ENCODE measurements at places on chromosomes 4 and X.

- DNase-seq, result no peak
Measured at GRCh38 chr4:20015636-20016224, 236.0 kb upstream of the SLIT2 start.

DNA sequence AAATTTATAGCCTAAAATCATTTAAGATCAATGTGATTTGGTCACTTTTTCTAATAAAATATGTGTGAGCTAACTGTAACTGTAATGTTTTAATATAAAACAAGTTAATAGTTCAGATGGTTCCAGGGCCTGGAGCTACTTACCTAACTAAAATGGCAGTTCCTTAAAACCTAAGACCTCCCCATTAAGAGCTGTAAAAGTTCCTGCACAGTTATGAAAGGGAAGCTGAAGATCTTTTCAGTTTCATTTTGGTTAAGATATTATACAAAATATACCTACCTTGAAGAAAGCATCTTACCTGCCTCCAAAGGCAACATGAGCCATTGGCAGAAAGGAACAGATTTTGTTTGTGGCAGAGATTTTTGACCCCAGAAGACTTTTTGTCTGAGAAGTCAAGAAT is 30.1 kb downstream of the HPF1 start:
- DNase-seq, result no peak

GRCh38 chr4:183337833-183338232 is 15.6 kb upstream of the CLDN24 start:
- no peak for DNase-seq

DNA sequence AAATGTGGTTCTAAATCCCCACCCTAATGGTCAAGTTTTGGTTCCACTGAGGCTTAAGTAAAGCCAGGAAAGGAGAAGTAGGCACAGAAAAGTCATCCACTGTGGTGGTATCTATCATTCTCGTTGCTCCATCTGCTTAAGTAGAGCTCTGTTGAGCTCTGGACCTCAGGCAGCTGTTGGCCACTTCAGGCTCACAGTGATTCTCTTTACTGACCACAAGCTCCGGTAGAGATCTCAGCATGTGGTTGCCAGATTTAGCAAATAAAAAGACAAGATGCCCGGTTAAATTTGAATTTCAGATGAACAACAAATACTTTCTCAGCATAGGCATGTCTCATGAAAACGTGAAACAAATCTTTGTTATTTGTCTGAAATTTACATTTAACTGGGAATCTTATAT is 132.3 kb upstream of the PTCHD1 start:
- DNase-seq, result no peak

GRCh38 chr4:84099599-84099998 is 399.5 kb downstream of the NKX6-1 start:
- DNase-seq, result no peak

DNA sequence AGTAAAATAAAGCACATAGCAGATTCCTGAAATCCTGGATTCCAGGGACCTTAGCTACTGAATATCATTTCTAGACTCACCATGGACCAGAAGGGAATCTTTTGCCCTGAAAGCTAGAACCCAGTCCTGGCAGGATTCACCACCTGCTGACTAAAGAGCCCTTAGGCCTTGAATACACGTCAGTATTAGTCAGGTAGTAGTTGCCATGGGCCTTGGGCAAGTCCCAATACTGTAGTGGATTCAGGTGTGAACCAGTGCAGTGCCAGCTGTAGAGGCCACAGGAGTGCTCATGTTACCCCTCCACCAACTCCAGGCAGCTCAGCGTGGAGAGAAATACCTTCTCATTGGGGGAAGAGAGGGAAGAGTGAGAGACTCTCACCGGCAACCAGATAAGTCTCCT is 64.1 kb upstream of the UBQLN2 start:
- DNase-seq, result no peak

DNA sequence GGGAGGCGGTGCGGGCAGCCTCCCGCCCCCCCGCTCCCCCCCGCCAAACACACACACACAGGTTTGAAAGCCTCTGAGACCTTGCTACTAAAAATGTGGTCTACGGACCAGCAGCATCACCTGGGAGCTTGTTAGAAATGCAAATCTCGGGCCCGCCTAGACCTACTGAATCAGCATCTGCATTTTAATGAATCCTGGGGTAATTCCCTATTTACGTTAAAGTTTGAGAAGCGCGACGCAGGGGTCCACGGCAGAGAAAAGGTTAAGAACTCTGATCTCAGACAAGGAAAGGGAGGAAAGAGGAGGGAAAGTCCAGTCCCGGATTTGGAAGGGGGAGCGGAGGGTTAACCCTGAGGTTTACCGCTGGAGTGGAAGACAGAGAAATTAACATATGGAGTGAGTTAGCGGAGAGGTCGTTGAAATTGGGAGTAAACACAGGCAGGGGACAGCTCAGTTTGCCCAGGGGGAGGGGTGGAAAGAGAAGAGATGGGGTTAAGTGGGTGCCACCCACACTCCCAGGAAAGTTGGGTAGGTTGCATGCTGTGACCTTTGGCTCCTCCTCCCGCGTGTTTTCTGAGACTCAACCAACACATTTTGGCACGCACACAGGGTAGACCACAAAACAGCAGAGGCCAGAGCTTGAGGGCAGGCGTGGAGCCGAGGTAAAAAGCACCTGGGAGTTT is 483.6 kb downstream of the BCOR start:
- peak; percentile 14 for DNase-seq

DNA sequence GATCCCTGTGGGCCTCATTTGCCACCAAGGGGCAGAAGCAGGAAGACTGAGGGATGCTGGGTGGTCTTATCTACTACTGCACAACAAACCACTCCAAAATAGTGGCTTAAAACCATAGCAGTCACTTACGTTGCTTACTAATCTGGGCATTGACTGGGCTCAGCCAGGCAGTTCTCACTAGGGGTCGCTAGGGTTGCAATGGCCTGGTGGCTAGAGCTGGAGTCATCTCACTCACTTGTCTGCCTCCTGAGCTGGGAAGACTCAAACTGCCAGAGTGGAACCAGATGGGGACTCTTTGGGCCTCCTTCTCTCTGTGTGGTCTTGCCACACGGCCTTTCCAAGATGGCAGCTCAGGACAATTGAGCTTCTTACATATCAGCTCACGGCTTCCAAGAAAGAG is 216.3 kb upstream of the BCOR start:
- no peak for DNase-seq

DNA sequence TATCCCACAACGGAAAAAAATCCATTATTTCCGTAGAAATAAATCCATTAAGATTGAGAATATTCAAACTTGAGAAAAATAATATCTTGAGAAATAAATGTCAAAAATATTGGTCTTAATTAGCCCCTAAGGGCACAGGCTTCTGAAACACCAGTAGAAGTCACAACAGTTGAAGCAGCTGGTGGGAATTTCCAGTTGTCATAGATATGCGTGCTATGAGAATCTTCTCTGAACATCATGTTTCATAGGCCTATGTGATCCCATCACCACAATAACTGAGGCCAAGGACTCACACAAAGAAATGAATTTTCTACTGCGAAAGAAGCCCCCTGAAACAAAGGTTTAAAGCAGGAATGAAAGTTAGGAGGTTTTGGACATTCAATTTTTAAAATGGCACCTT is 292.0 kb downstream of the DTHD1 start:
- DNase-seq, result no peak

DNA sequence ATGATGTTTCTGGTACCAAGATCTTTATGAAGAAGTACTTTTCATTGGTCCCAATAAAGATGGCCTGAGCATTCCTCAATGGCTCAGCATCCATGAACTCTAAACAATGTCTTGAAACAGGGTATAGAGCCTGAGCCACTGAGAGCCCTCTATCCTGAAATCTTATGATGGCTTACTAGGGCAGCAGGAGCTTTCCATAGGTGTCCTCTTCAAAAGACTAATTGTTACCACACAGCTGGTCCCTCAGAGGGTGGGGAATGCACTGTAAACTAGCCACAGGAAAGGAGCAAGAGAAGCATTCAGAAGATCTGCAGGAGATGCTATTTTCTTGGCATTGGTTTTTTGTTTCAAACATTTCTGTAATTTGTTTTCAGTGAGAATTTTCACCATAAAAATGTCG is 5.6 kb upstream of the BANK1 start:
- DNase-seq, result no peak

Measured in LoVo (cell line).